Stimulated activated CD4-positive, alpha-beta T cell treated with anti-CD3 and anti-CD28 coated beads, Interleukin-1b, Interleukin-23, amount 100 ng/mL, for 24 hours (primary cell): ENCODE measurements at places on chromosomes 16 and 17.

DNA sequence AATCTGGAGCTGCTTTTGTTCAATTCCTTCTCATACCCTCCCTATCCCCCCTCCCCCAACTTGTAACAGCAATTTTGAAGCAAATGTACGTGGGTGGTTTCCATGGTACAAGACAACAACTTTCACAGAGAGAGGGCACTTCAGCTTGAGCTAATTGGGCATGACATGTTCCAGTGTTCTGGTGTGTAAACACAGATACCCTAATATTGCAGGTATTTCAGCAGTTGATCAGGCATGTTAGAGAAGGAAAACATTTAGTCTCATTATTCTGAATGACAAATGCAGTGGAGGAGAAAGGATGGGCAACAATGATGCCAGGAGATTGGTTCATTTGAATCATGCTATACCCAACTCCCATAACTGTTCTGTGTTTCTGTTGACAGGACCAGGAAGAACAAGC, 137.5 kb downstream of the TRIM37 start:
- no peak for DNase-seq

DNA sequence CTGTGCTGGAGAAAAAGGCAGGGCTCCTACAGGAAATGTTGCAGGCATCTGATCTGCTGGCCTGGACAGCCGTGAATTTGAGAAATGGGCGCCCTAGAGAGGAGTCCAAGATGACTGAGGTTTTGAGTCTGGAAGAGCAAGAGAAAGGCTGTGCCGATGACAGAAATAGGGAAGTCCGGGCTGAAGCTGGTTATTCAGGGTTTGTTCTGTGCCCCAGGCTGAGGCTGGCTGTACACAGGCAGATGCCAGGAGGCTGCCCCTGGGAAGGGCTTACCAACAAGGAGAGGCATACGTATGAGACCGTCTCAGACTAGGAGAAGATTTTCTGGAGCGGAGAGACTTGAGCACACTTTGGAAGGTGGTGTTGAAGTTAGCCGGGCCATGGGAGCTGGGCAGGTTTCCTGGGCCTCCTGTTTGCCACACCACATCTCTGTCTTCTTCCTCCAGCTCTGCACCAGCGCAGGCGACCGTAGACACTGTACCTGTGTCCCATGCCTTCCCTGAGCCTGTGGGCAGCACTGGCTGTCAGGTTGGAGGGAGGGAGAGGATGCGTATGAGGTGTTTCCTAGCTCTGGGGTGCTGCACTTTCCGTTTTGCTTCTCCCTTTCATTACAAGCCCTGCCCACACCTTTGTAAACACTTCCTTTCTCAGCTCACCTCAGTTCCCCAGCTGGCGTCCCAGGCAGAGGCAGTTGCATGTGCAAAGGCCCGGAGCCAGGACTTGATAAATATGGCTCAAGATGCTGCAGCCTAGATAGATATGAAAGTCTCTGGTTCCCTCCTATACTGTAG, 80.8 kb downstream of the SPECC1 start:
- DNase-seq, result no peak

DNA sequence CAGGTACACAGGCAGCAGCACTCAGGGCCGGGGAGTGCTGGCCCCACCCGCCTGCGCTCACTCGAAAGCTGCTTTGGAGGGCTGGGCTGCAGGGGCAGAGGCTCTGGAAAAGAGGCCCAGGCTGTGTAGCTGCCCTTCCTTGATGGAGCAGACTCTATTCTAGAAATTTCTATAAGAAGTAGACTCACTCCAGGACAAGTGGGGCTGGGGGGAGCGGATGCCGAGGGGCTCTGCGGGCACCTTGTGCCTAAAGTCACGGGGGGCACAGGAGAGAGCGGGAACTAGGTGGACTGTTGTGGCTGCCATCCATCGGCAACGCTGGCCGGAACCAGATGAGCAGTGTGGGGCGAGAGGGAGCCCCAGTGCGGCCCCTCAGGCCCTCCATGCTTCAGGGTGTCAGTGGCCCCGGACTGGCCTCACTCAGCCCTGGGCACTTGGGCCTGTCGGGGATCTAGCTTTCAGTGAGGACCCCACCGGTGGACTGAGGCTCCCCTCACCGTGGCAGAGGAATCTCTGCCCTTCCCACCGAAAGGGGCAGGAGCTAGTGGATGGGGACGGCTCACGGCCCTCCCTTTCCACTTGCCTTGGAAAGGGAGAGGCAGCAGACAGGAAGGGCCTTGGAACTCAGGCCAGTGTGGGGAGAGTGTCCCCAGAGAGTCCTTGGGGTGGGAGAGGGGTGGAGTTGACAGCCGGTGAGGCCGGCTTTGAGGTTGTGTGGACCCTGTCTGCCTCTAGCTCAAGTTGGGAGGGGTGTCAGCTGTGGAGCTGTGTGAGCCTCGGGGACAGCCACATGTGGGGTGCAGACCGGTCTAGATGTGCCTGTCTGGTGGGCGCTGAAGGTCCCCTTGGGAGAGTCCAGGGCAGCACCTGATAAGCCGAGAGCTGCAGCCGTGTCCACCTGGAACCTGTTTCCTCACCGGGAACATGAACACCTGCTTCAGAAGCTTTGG, 16.6 kb downstream of the ENDOV start:
- no peak for DNase-seq

- DNase-seq, result no peak
These were observed 458 bp downstream of the ENKD1 start for GRCh38 chr16:67666032-67666551.

- DNase-seq, result no peak
These were observed 24.4 kb downstream of the METTL16 start for GRCh38 chr17:2487306-2487705.

- DNase-seq, result no peak
These were observed 4.1 kb downstream of the SYNGR2 start for GRCh38 chr17:78172249-78173051.

DNA sequence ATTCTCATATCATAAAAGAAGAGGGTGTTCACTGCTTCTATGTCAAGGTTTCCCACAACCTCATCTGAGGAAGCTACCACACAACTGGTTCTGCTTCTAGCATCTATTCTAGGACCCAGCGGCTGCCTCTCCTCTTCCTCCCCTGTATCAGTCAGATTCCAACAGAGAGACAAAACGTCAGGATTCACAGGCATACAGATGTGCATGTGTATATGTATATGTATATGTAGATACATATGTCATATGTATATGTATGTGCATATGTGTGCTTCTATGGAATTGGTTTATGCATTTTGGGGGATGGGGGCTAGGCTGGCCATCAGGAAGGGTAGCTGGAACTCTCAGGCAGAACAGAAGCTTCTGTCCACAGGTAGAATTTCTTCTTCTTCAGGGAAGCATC, 37.4 kb upstream of the NLRP1 start:
- no peak for DNase-seq

DNA sequence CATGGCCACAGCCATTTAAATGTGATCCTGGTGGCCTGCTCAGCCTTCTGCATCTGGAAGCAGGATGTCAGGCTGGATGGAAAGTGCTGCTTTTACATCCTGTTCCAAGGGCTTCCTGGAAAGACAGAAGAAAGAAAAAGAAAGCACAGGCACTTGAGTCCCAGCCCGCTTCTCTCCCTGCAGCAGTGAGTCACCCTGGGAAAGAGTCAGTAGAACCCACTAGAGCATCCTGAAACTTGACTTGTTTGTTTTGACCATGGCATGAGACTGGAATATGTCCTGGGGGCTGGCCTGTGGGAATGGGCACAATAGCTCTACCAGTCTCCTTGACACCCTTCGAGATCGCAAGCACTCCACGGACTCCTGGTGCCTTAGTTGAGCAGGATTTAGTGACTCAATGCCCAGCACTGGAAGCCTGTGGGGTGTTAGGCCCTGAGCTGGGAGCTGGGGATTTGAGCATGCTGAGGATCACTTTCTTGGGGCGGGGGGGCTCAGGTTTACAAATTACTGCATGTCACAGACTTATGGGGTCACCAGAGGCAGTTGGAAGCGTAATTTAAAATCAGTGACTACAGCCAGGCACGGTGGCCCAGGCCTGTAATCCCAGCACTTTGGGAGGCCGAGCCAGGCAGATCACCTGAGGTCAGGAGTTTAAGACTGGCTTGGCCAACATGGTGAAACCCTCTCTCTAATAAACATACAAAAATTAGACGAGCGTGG, 22.1 kb upstream of the GNA13 start:
- no peak for DNase-seq

DNA sequence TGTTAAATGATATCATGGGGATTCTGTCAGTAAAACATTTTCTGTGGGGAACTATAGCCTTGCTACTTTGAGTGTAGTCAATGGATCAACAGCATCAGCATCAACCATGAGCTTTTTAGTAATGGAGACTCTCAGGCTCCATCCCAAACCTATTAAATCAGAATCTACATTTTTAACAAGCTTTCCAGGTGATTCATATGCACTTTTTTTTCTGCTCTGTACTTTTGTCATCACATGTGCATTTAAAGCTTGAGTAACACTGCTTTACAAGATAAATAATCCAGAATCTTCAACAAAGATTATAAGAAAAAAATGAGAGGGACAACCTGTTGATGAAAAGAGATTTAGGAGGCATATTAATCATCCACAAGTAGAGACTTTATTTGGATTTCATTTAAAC, 23.5 kb downstream of the NUP93 start:
- no peak for DNase-seq

- DNase-seq, result no peak
These were observed 406.6 kb upstream of the SALL1 start for GRCh38 chr16:51557670-51558069.

DNA sequence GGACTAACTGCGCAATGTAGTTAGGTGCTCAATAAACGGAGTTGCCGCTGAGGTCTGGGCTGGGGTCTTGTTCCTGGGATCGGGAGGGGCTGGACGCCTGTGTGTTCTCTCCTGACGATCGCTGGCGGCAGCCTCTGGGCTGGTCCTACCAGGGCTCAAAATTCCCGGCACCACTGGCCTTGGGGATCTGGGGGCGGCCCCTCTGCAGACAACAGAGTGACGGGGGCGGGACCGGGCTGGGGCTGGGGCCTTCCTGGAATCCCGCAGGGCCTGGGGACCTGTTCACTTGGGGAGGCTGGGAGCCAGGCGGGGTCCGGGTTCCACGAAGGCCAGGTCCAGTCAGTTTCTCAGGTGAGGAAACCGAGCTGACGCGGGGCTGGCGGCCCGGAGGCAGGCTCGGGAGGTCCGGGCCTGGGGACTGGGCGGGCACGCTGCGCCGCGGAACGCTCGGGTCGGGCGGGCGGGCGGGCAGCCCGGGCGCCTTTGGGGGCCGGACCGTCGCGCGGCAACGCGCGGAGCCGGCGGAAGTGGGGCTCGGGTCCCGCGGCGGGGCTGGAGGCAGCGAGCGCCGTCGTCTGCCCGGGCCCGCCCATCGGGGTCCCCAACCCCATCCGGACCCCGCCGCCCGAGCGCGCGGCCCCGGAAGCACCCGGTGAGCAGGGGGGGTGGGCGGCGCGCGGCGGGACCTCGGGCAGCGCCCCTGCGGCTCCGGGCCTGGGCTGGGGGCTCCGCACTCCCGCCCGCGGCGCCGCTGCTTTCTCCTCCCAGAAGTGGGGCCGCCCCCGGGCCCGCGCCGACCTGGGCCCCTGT, at the start of gene PIGQ:
PIGQ (plus strand) TSS at position 524 of the 810 bp plus-strand sequence. CDS start 4,107 bp downstream, outside the sequence.
- DNase-seq, result peak; percentile 32

DNA sequence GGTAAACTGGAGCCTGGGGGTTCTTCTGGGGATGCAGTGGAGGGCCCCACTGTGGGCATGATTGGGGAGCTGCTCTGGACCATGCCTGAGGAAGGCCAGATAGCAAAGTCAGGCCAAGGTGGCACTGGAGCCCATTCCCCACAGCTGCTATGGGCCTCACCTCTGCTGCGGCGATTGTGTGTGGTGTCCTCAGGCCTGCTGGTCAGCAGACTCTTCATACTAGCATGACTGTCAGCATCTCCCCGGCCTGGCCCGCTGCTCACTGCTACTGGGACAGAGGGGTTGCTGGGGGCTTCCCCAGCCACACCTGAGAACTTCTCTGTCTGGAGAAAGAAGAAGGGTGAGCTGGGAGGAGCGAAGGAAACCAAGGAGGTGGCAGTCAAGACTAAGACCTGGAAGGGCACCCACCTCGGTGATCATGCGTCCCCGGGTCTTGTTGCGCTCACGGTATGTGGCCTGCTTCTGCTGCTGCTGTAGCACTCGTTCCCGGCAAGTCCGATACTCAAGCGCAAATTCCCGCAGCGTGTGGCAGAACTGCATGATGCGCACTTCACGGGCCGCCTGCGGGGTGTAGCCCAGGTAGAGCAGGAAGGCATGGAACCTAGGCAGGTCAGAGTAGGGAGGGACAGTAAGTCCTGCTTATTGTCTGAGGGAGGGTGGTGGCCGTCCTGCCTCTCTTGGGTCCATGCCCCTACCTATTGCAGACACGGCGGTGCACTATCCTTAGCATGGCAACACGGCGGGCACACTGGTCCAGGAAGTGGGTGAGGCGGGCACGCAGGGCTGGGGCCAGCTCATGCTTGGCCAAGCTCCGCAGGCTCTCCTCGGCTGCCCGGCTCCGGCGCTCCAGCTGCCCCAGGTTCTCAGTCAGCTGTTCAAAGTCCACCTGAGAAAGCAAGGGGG, 3.2 kb downstream of the TMEM208 start:
- DNase-seq, result no peak

DNA sequence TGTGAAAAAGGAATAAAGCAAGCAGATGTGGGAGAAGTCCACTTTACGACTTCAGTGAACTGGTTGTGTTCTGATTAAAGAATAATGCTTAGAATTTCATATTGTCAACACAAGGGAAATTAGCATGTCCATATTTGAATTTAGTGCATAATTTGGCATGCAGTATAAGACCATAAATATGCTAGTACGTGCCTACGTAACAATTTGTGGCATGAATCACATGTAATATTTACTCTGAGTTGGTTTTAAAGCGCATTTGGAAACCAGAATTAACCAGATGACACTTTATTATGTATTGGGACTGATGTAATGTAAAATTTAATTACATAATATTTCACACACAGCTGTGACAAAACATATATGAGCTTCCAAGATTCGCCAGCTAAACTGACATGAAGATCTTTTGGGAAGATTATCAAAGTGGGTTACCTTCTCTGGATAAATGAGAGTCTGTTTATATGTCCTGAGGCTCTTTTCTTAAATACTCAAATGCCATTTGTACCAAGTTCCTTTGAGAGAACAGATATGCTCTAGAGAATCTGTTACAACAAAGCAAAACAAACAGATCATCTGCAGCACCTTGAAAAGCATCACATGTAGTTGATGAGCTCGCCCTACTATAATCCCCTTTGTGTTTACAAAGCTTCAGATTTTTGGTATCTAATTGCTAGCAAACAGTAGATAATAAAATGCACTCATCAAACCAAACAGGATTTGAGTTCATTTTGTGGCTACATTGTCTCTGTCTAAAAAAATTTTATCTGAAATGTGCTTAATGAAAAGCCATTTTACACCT, 1468.6 kb downstream of the CDH11 start:
- no peak for DNase-seq

GRCh38 chr17:75843577-75844529, at the start of gene UNC13D:
Gene UNC13D, minus strand, starts transcription at chr17:75844404. Its CDS starts 67 bp downstream, at chr17:75844337.
- DNase-seq, result no peak

- DNase-seq, result no peak
These were observed 6.7 kb upstream of the EVI2A start for GRCh38 chr17:31328160-31328535.

GRCh38 chr17:56130026-56130425, 23.2 kb upstream of the ANKFN1 start:
- no peak for DNase-seq
